ENCODE measurements at places on chromosomes 1 and 21. TPM values are rescaled to one million over a fixed set of nuclear protein-coding genes. Genes with fewer than 3 reads are reported as not detected.

Gene ZBTB37
- total RNA-seq, result 7.7 TPM

Gene GPR25
- not detected for total RNA-seq

Gene BNIPL
- total RNA-seq, result 0.98 TPM

Gene TMPRSS2
- total RNA-seq, result not detected

Gene FMO1
- total RNA-seq, result not detected

Gene IL20
- not detected for total RNA-seq

Gene ISG20L2
- total RNA-seq, result 65.2 TPM

Gene PRAMEF11
- total RNA-seq, result not detected

Gene KRTAP20-1
- not detected for total RNA-seq

Gene CBR3
- total RNA-seq, result 16.8 TPM

Gene CRP
- not detected for total RNA-seq

Gene TRIM17
- total RNA-seq, result 1.2 TPM

Gene HAPLN2
- total RNA-seq, result 0.34 TPM

Gene OPTC
- total RNA-seq, result not detected

Gene SLC35F3
- total RNA-seq, result 0.86 TPM

Gene FCRL5
- not detected for total RNA-seq

Gene CELA3B
- total RNA-seq, result not detected

Gene GJA8
- not detected for total RNA-seq

Gene C1orf141
- total RNA-seq, result 0.11 TPM

Gene LRRC52
- total RNA-seq, result not detected

Gene IL22RA1
- total RNA-seq, result not detected

All from activated CD4-positive, alpha-beta T cell treated with anti-CD3 and anti-CD28 coated beads for 36 hours (primary cell).